ENCODE measurements at places on chromosomes 2 and 18.

DNA sequence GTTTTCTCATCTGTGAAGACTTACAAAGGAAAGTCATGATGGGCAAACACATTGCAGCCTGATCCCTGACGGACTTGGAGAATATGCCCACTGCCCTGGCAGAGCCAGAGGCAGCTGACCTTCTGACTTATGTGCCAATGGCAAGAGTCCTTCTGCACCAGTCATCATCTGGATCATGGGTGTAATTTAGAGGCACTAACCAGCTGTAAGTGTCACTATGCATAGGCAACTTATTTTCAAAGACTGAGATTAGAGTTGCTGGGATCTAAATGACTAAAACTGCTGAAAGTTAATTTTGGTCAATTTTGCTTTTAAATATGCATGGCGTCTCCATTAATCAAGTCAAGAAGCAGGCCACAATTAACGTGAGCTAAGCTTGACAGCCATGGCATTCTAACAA, 261.2 kb downstream of the BCL11A start:
- no peak for DNase-seq

DNA sequence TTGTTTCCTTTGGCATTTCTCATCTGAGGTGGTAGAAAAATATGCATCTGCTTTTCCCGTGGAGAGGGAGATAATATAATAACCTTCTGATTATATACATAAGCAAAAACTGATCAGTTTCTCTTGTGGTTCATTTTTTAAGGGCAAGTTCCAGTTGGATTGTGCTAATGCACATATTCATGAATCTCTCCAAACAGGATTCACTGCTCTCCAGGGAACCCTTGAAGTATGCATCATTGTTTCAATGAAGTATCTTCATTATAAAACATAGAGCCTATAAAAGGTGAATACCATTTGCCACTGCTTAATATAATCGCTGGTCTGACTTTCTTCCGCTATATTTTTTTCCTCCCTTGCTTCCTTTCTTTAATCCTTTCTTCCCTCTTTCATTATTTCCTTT, 384.7 kb downstream of the FIGN start:
- DNase-seq = peak; percentile 40

DNA sequence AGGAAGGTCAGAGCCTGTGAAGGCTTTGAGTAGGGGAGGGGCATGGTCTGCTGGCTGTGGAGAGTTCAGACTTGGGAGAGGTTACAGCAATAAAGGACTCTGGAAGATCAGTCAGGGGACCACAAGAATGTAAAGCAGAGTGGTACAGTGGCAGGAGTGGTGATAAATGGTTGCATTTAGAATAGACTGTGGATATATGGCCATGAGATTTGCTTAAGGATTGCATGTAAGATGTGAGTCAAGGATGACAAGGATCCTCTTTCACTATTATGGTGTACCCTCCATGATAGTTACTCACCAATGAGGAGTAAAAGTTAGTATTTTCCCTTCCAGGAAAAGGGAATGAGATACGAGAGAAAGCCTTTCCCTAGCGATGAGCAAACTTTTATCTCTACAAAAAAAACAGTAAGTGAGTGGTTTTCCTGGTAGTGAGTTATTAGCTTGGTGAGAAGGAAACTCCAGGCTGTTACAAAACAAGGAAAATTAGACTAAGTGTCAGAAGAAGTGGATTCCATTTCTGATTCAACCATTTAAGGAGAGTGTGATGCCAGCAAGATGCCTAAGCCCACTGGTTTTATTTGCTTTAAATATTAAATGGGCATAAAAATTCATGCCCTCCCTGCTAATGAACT, 818.0 kb upstream of the ACVR2A start:
- DNase-seq = no peak

DNA sequence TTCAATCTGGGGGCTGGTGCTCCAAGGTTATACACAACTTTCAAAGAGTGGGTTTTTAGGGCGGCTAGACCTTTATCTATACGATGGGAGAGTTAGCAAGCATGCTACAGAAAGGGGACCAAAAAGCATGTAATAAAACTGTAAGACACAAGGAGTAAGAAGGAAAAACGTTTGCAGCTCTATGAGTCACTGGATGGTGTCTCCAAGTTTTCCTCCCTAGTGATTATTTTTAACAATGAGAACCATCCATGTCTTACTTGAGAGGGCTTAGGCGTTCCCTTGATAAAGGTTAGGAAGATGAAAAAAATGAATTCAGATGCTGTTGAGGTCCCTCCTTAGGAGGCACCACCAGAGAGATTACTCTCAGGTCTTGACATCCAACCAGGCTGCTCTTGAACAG, 75.9 kb downstream of the HRH4 start:
- DNase-seq = no peak

DNA sequence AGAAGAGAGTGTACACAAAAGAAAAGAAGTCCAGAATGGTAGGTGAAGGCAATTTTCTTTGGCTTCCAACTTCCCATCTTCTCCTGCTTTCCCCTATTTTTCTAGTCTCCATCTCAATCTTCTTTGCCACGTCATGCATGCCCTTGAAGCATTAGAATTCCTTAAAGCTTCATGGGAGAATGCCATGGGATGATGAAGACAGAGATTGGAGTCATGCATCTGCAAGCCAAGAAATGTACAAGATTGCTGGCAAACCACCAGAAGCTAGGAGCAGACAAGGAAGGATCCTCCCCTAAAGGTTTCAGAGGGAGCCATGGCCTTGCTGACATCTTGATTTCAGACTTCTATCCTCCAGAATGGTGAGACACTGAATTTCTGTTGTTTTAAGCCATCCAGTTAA, 305.9 kb downstream of the HRH4 start:
- no peak for DNase-seq

DNA sequence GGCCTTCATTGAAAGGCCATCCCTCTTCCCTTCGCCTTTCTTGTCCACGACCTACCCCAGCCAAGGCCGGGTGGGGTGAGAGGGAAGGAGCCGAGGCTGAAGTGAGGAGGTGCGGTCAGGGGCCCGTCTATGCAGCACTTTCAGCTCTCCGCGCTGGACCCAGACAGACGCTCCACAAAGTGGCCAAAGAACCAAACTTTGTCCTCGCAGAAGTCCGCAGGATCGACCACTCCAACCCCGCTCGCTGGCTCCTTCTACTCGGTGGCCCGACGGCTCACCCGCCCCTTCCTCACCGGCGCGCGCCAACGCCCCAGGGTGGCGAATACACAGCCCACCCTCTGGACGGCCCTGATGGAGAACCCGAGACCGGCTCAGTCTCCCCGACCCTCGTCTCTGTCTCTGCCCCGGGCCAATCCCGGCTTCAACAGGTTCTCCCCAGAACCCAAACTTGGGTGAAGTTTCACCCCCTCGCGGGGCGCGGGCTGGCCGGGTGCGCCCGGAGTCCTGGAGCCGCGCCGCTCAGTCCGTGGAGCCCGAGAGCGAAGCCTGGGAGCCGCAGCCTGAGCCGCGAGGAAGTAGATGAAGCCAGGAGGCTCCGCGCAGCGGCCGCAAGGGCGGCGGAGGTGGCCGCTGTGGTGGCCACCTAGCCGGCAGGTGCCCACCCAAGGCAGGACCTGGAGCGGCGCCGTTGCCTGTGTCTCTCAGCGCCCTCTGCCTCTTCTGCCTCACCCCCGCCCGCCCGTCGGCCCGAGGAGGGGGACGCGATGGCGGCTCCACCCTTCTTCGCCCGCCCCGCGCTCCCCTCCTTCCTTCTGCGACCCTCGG, 26.7 kb upstream of the ALPP start:
- no peak for DNase-seq

DNA sequence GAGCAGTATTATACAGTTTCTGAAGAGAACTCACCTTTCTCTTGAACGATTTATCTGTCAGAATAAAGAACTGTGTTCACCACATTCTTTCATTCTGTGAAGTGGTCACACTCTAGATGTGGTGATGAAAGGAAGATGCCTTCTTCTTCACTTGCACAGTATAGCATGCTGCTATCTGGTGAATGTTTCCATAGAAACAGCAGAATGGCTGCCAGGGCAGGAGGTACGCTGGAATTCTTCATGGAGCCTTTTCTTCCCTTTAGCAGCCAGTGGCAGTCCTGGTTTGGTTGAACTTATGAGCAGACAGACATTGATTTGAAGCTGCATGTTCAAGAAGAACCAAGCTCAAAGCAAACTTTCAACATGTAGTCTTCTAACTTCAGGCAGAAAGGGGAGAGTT, 1157.9 kb upstream of the LRRTM1 start:
- no peak for DNase-seq

DNA sequence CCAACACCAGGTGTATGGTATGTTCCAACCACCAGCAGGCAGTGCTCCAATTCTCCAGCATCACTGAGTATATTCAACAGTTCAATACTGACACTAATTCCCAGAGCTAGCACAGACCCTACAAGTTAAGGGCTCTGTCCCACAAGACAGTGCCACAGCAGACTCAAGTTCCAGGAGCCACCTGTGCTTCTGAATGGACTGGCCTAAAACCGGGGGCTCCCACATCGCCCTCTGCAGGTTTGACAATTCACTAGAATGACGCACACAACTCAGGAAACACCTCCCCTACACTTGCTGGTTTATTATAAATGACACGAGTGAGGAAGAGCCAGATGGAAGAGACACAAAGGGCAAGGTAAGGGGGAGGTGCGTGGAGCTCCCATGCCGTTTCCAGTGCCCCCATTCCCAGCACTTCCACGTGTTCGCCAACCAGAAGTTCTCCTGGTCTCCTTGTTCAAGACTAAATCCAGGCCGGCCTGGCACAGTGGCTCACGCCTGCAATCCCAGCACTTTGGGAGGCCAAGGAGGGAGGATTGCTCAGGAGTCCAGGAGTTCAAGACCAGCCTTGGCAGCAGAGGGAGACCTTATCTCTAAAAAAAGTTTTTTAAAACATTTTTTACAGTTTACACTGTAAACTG, 12.2 kb upstream of the ATP6V1B1 start:
- no peak for DNase-seq

DNA sequence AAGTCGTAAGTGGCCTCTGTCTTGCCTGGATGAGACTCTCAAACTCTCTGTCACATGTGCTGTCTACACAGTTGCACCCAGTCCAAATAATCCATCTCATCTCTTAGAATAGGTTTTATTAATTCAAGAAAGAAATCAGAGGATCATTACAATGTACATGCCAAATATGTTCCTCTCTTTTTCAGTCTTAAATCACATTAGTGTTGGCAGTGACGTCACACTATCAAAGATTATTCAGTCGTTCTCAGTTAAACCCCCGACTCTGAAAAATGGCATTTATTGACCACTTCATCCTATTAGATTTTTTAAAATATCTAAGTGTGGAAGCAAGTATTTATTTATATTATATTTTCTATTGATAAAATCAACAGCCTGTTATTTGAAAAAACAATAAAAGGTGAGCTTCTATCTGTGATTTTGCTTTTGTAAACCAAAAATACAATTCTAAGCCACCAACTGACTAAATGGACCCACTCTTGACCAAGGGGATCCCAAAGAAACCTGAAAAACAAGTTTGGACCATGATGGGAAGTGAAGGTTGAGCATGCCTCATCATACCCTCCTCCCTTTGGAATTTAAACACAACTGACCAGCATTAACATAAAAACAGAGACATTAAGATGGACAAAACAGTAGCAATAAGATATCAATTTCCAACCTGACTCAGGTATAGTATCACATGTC, 1894.4 kb upstream of the LRRTM1 start:
- no peak for DNase-seq

GRCh38 chr2:154836632-154837031, 138.1 kb downstream of the KCNJ3 start:
- no peak for DNase-seq

GRCh38 chr2:40477361-40477760, 25.5 kb upstream of the SLC8A1 start:
- DNase-seq = no peak
